ENCODE measurements at places on chromosomes 12 and 14.

DNA sequence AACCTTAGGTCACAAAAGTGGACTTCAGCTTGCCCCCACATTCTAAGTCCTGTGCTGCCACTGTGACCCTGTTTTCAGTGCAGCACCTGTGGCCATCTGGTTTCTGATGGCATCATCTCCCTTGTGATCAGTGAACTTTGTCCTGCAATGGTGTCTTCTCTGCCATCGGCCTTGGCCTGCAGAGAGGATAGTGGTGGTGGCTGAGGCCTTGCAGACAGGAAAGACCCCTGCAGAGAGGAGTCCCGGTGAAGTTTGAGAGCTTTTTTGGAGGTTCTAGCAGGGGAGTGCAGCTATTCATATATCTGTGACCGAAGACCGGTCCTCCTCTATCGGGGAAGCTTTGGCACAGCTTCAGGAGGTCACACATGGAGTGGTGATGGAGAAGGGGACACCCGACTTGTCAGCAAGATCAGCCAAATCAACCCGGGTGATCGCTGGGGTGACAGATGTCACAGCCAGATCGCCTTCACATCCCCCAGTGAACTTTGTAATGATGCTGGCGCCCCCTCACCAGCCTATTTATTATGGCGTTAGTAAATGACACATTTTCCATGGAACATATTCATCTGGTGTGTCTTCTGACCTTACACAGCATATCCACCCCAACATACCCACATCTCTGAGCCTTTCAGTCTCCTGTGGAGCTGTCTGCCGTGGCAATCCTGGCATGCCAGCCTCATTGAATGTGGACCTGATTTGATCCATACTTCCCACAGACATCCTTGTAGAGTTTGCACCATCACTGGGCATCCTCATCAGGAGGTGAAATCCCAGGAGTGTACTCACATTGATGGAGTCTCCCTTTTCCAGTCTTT, 136.1 kb downstream of the PAPOLA start:
- DNase-seq: no peak

GRCh38 chr12:133135747-133136146, 5.3 kb downstream of the ZNF10 start:
- no peak for DNase-seq

GRCh38 chr14:69917287-69917686, 38.1 kb downstream of the SMOC1 start:
- no peak for DNase-seq

- no peak for DNase-seq
Measured at GRCh38 chr14:99566390-99567354, 37.3 kb downstream of the CCDC85C start.

- no peak for DNase-seq
Measured at GRCh38 chr12:64995816-64996215, 125.3 kb downstream of the WIF1 start.

DNA sequence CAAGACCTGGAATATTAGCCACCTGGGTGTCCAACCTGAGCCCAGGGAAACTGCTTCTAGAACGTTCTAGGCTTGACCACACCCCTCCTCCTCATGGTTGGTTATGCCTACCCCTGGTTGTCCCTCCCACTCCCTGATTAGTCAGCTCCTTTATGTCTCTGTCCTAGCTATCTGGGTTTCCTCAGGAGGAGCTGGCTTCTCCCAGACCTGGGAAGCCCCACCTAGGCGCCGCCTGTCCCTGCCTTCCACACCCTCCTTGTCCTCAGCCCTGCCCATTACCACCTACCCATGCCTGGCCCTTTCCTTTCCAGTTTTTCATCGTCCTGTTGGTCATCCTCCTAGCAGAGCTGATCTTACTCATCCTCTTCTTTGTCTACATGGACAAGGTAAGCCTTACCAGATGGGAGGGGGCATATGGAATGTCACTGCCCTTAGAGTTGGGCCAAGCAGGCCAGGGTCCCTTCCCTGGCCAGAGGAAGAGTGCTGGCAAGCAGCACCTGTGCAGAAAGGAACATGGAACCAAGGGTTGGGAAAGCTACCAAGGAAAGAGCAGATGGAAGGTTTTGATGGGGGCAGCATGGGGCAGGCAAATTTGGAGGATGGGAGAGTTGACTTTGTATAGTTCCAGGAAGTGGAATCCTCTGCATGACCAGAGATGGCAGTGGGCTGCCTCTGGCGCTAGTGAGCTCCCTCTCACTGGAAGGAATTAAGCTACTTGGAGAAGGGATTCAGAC, 201.7 kb downstream of the TSPAN9 start:
- DNase-seq: no peak

- no peak for DNase-seq
Measured at GRCh38 chr12:74985293-74985985, 224.2 kb downstream of the KCNC2 start.

DNA sequence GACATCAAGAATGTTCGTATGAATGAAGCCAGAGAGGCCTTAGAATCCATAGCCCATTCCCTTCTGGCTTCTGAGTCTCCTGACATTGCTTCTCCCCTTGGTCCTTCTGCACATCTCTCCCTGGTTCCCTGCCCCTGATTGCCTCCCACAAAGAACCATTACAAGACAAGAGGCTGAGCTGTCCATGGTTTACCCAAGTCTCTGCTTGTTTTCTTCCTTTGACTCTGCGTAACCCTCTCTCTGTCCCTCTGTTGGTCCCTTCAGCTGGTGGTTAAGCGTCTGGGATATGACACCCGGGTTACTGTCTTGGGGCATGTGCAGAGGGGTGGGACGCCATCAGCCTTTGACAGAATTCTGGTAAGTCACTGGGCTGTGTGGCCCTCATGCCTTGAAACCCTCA, 15.9 kb downstream of the PFKM start:
- no peak for DNase-seq

- no peak for DNase-seq
Measured at GRCh38 chr12:98371419-98371818, 144.0 kb upstream of the TMPO start.

- DNase-seq: no peak
Measured at GRCh38 chr14:63478437-63478852, 64.7 kb downstream of the PPP2R5E start.

GRCh38 chr14:74638066-74638465, 26.0 kb upstream of the LTBP2 start:
- no peak for DNase-seq

GRCh38 chr14:86346818-86347384, 817.0 kb downstream of the FLRT2 start:
- no peak for DNase-seq

GRCh38 chr14:97177635-97178034, 380.5 kb downstream of the VRK1 start:
- DNase-seq: no peak

- no peak for DNase-seq
Measured at GRCh38 chr14:79502751-79503148, 708.6 kb downstream of the DIO2 start.

DNA sequence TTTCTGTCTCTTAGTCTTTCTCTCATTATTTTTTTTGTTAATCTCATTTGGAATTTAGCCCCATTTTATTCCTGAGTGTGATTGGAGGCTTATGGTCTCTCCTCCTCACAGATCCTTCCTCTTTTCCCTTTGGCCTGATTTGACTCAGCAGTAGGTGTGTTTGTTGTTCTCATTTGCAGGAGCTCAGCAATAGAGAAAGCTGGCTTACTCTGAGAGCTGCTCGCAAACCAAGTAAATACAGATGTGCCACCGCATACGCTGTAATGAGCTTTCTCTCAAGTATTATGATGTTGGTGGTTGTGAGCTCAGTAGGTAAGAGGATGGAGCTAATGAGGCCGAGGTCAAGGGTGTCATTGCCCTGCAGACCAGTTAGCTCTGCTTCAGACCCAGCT, 206.5 kb downstream of the ETV6 start:
- DNase-seq: no peak

- no peak for DNase-seq
Measured at GRCh38 chr12:6529291-6529737, 5.0 kb upstream of the GAPDH start.

- DNase-seq: no peak
Measured at GRCh38 chr12:108793756-108794441, 62.6 kb upstream of the CORO1C start.

DNA sequence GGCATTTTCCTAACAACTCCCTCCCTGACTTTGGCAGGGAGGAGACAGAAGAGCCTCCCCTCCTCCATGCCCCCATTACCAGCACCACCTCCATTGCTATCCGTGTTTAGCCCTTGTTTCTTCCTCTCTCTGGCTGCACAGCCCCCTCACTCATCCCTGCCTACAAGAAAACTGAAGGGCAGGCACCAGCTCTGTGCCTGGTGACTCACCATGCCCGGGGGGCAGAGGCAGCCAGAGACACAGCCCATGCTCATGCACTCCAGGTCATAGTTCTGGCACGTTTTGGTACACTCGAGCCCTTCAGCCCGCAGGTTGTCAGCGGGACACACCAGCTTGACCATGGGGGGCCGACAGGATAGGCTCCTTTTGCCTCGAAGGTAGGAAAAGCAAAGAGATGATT, 80.4 kb downstream of the VWF start:
- DNase-seq: no peak

DNA sequence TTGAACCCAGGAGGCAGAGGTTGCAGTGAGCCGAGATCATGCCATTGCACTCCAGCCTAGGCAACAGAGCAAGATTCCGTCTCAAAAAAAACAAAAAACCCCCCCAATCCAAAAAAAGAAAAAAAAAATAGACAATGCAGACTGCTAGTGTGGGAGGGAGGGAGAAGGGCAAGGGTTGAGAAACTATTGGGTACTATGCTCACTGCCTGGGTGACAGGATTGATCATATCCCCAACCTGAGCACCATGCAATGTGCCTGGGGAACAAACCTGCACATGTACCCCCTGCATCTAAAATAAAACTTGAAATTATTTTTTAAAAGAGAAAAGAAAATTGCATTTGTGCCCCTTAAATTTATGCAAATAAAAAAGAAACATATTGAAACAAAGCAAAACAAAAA, 65.6 kb upstream of the PLEKHG3 start:
- DNase-seq: no peak

GRCh38 chr12:69688021-69688420, 11.1 kb downstream of the BEST3 start:
- peak; percentile 30 for DNase-seq

All from GM23338 (cell line).